Stimulated activated CD8-positive, alpha-beta memory T cell treated with anti-CD3 and anti-CD28 coated beads, Interleukin-4, amount 100 ng/mL, for 4 hours (primary cell): ENCODE measurements at places on chromosomes 2 and 18.

DNA sequence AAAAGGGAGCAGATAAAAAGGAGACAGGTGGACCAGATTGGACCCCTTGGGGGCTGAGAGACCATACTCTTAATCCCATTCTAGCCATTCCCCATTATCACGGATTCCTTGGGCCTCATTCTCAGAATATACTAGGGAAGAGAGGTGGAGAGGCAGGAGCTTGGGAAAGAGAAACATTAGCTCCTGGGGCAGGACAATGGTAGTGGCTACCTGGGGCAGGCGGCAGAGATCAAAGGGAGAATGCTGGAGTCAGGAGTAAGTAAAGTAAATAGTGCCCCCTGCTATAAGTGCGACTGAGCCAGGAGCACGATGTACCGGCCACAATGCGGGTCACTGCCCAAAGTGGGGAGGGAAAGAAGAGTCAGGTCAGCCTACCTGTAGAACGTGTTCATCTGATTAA, 20.4 kb upstream of the IHH start:
- no peak for DNase-seq

GRCh38 chr2:63831176-63831575, 10.5 kb upstream of the UGP2 start:
- DNase-seq, result no peak

DNA sequence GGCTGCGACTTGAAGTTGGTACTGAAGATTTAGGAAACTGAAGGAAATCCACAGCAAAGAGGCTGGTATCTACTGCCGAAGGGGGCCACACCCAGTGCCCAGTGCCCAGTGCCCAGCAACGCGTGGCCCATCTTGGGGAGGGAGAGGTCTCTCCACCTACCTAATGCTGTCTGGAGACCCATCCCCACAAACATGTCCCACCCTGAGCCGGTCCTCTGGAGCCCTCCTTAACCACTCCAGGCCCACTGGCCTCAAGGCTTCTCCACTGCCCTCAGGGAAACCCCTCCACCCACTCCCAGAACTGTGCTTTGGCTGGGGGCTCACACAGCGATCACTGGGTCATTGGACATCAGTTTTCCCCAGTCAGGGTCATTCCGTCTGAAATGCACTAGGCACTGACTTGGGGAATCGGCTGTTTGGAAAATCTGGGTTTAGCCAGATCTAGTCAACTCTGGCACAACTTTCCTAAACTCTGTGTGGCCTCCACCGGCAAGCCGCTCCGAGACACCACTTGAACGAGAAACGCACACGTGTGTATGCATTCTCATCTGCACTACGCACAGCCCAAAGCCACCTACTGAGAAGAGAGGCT, 20.1 kb downstream of the GPR55 start:
- DNase-seq, result no peak

GRCh38 chr2:241373446-241373845, 17.4 kb downstream of the FARP2 start:
- DNase-seq, result no peak
